ENCODE measurements at places on chromosomes 2 and 18. TPM values are rescaled to one million over a fixed set of nuclear protein-coding genes. Genes with fewer than 3 reads are reported as not detected.

Gene HNRNPLL
- 51.4 TPM for total RNA-seq

Gene CYP27C1
- total RNA-seq, result not detected

Gene COL4A4
- total RNA-seq, result 0.51 TPM

Gene LYG1
- total RNA-seq, result 0.50 TPM

Gene ESPNL
- total RNA-seq, result 1.3 TPM

Gene IL1F10
- total RNA-seq, result not detected

Gene ADGRF3
- not detected for total RNA-seq

Gene POTEI
- total RNA-seq, result not detected

Gene EMILIN1
- total RNA-seq, result 251 TPM

Gene IL37
- not detected for total RNA-seq

Gene SNTG2
- total RNA-seq, result not detected

Gene LCT
- under 0.01 TPM for total RNA-seq

Gene RPRM
- not detected for total RNA-seq

Gene KIAA2012
- under 0.01 TPM for total RNA-seq

Gene ELOA2
- total RNA-seq, result not detected

Gene TTC21B
- 28.6 TPM for total RNA-seq

Gene CD207
- total RNA-seq, result not detected

Gene HOXD9
- total RNA-seq, result not detected

Gene IL18R1
- total RNA-seq, result 5.4 TPM

Gene ANKRD53
- total RNA-seq, result 1.3 TPM

Gene CFC1
- not detected for total RNA-seq

Gene PSMA8
- not detected for total RNA-seq

Gene PKDCC
- total RNA-seq, result 63.9 TPM

Gene DCC
- total RNA-seq, result not detected

Gene SLC23A3
- total RNA-seq, result 1.8 TPM

Gene GAL3ST2
- total RNA-seq, result not detected

Gene ASTL
- not detected for total RNA-seq

Gene RELCH
- 34.5 TPM for total RNA-seq

Gene KCNIP3
- total RNA-seq, result 1.7 TPM

Gene PUS10
- total RNA-seq, result 7.7 TPM

Gene CDK15
- 1.3 TPM for total RNA-seq

Gene SFT2D3
- 4.1 TPM for total RNA-seq

Gene GALM
- 39.5 TPM for total RNA-seq

Gene UCN
- total RNA-seq, result 1.2 TPM

Gene SMAD2
- 31.3 TPM for total RNA-seq

Gene SERTAD2
- 15.2 TPM for total RNA-seq

Gene NOSTRIN
- not detected for total RNA-seq

Gene KRCC1
- 36.7 TPM for total RNA-seq

Gene RTP5
- total RNA-seq, result not detected

Gene SP9
- total RNA-seq, result not detected

Gene POTEF
- total RNA-seq, result not detected
